ENCODE measurements at places on chromosomes 16 and 17.
A peak's percentile ranks its signal among the peaks of the same experiment; 100 is the strongest.

DNA sequence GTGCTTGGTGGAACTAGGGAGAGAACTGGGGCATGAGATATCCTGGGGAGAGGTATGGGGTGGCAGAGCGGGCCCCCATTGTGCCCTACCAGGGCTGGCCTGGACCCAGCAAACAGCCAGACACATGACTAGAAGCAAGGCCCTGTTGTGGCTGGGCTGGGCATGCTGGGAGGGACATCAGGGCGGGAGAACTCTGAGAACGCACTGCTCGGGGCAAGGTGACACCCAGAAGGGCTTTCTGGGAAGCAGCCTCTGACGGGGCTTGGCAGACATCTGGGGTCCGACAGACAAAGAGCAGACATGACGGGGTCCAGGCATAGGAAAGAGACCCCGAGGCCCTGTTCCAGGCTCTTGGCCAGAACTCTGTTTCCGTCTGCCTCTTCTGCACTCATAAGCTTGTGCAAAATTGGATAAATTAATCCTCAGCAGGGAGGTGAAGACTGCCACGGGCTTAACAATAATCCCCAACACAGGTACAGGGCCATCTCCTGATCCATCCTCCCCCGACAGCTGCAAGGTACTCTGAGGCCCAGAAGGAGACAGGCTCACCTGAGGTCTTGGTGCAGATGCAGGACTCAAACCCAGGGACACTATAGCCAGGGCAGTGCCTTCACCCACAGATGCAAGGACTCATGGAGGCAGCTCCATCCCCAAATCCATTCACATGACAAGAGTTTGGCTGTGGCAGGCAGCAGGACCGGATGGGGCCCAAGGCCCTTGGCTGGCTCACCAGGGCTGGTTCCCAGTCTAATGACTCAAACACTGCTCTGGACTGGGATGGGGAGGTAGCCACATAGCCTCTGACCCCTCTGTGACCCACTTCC, 5.4 kb downstream of the SREBF1 start:
- no peak for DNase-seq

GRCh38 chr17:74150428-74151025, 53.0 kb upstream of the RPL38 start:
- DNase-seq = no peak

- DNase-seq = peak; percentile 58
These were observed 3.4 kb downstream of the SLC38A10 start for GRCh38 chr17:81291662-81292061.

- no peak for DNase-seq
These were observed 8.0 kb downstream of the SYNGR3 start for GRCh38 chr16:1997494-1998359.

DNA sequence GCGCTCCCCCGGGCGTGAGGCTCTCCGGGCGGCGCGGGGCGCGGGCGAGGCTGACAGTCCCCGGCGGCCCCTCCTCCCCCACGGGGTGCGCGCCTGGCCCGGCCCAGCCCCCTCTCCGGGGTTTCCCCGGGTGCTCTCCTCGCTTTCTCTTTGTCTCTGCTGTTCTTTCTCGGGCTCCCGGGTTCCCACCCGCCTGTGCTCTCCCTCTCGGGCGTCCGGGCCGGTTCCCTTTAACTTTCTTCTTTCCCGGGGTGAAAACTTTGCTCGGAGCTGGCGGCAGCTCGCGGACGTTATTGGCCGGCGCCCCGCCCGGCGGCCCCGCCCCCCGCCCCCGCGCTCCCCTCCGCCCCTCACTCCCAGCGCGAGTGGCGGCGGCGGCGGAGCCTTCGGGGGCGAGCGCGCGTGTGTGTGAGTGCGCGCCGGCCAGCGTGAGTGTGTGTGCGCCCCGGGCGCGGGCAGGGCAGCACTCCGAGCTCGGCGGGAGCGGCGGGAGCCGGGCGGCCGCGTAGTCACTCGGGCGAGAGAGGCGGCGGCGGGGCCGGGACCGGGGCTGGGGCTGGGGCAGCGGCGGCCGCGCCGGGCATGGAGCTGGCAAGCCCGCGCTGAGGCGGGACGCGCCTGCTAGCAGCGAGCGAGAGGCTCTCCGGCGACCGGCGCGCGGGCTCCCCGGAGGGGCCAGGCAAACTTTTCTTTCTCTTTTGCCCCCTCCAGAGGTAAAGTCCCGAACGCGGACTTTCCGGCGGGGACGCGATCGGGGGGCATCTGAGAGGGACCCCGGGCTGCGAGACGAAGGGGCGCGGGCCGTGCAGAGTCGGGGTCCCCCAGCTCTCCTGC, at the start of gene NTN1:
TSS of gene NTN1 (plus strand) at position 353 of the 834 bp plus-strand sequence. CDS start 864 bp downstream, outside the sequence.
- DNase-seq = peak; percentile 28

- DNase-seq = no peak
These were observed 206.8 kb downstream of the PRKCA start for GRCh38 chr17:66508896-66509844.

DNA sequence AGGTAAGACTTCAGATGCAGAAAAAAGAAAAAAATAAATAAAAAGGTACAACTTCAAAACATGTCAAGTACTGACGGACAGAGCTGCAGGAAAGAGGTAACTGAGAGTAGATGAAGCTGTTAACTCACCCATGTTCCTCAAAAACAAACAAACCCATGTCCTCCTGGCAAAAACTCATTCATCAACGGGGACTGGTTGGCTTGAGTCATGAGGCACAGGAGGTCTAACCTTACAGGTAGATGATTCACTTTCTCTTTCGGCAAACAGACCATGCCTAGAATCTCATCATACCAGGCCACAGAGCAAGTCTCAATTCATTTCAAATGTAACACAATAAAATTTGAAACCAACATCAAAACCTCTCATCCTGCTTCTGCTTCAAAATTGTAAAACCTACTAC, 12.3 kb upstream of the FASN start:
- no peak for DNase-seq

GRCh38 chr17:67515490-67516083, 138.5 kb downstream of the PITPNC1 start:
- no peak for DNase-seq

GRCh38 chr17:51643702-51644490, 383.6 kb downstream of the UTP18 start:
- DNase-seq = no peak

- DNase-seq = no peak
These were observed 34.6 kb downstream of the CLEC16A start for GRCh38 chr16:10978871-10979446.

- DNase-seq = no peak
These were observed 28.8 kb downstream of the CACNA1H start for GRCh38 chr16:1181404-1182315.

- DNase-seq = no peak
These were observed 603.0 kb upstream of the CDH8 start for GRCh38 chr16:62638964-62639870.

DNA sequence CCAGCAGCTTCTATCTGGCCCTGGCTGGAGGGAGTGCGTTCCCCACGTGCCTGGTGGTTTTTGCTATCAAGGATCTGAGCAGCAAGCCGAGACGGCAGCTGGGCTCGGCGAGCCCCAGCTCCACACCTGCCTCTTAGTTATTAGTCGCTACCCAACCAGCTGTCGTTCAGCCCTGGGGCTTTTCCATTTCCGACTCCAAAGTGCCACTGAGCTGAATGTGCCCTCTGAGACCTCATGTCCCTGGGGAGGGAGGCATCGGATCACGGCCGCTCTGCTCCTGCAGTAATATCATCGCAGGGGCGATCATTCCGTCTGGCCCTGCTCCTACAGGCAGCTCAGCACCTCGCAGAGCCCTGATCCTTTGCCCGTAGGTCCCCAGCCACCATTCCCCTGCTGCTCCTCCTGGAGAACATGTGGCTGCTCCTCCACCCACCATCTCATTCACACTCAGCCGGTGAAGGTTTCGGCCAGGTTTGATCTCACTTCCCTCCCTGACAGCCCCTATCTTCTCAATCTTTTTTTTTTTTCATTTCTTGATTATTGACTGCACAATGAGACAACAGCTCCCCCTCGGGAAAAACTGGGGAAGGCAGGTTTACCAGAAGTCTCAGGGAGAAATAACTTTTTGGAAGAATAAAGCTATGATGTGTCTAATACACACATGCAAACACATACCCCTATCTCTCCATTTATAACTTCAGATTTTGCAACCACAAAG, 86.7 kb downstream of the ZFHX3 start:
- DNase-seq = no peak

- DNase-seq = no peak
These were observed 2.5 kb upstream of the STARD3 start for GRCh38 chr17:39634384-39634871.

- no peak for DNase-seq
These were observed 21.1 kb downstream of the HELZ start for GRCh38 chr17:67223924-67224323.

DNA sequence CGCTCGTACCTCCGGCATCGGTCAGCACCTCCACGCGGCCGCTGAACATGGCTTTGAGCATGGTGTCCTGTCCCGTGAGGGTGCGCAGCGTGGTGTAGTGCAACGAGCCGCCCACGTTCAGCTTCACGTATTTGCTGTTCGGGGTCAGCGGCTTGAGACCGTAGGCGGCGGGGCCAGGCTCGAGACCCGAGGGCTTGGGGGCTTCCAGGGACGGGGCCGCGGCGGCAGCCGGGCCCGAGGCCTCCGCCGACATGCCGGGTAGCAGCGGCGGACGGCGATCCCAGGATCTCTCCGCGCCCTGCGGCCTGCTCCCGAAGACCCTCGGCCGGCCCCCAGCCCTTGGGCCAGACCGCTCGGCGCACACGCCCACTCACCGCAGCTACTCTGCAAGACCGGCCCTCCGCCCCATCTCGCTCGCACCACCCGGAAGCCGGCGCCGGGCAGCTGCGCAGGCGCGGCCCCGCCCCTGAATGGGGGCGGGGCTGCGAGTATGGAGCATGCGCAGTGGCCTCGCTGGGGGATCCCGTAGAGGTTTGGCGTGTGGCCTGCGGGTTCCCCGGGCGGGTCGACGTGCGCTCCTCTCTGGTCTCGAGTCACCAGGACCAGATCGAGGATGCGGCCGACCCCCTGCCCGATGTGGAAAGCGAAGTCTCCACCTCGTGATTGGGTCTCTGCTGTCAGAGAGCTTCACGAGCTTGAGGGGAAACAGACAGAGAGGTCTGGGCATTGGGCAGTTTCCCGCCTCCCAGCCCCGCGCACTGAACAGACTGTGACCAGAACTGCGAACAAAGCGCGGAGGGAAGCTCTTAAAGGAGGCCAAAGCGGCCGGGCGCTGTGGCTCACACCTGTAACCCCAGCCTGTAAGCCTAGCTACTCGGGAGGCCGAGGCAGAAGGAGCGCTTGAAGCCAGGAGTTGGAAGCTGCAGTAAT, at the start of gene KCTD13:
TSS of gene KCTD13 (minus strand) at position 446 of the 930 bp plus-strand sequence. CDS start at position 253, 193 bp downstream.
- DNase-seq = peak; percentile 85

DNA sequence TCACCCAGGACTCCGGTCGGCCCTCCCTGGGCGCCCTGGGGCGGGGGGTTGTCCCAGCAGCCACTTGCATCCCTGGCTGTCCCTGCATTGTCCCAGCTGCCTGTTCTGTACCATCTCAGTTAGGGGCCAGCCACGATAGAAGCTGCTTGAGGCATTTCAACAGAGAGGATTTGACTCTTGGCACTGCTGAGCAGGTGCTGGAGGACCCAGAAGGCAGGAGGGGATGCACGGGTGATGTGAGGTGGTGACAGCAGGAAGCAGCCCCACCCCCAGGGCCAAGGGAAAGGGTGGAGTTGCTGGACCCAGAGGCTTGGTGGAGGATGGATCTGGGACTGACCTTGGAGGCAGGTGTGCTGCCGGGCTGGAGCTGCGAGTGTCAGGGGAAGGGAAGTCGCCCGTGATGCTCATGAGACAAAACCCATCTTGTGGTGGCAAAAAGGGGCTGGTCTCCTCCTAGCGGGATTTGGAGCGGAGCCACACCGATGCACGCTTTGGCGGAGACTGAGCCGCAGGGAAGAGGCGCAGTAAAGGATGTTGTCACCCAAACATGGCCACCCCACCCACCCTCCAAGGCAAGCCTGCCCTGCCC, 188.0 kb upstream of the GSE1 start:
- DNase-seq = no peak

DNA sequence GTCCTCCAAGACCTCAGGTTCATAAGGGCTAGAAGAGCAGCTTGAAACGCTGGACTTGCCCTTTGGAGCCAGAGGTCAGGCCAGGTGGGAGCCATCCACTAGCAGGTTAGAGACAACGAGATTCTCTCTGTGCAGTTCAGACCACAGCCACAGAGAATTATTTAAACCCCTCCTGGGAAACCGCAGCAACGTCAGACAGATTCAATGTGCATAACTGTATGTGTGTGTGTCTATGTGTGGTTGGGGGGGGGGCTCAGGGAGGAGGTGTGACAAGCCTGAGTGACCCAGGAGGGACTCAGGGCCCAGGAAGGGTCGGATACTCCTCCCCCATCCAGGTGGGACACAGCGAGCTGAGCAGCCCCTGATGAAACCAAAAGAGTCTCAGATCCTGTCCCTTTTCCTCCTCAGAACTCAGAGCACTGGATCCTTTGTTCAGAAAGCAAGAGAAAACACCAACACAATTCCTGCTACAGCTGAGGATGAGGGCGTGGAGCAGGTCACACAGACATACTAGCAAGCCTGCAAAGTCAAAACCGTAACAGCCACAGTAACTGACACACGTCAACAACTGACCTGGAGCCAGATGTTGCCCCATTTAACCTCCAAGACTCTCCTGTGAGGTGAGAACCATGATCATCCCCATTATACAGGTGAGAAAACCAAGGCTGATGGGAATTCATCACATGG, 66.8 kb downstream of the XYLT1 start:
- DNase-seq = no peak

- no peak for DNase-seq
These were observed 50.2 kb downstream of the HLF start for GRCh38 chr17:55314784-55315491.

- DNase-seq = no peak
These were observed 96.7 kb upstream of the CDH5 start for GRCh38 chr16:66269617-66270332.

DNA sequence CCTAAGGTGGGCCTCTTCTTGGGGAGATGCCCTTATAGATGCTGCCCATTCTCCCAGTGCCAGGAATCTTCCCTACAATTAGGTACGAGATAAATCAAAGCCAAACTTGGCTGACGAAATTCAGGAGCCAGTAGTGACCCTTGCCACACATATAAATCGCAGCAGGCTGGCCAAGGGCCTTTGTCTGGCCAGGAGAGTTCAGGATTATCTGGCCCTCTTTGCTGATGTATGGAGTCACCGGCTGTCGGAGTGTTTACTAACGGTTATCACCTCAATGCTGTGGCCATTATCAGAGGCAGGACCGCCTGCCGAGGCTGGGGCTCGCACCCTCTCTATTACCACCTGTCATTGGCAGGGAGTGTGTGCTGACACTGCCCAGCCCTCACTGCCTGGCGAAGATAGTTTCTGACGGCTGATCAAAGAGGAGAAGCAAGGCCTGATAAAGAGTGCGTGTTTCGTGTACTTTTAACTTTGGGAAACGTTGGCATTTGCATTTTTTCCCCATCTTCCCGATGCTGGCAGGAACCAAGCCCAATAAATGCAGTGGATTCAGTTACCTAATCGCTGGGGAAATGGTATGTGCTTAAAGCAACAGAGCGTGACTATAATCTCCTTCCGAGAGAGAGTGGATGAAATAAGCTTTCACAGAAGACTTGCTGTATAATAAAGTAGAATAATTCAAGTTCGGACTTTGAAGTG, 32.8 kb upstream of the TBX2 start:
- DNase-seq = no peak

- DNase-seq = no peak
These were observed 3.9 kb downstream of the TSPOAP1 start for GRCh38 chr17:58324409-58325288.

All from effector CD4-positive, alpha-beta T cell (primary cell).